ENCODE measurements at places on chromosomes 16 and 17.

- no peak for DNase-seq
Observed at GRCh38 chr17:17034026-17034425, 8.2 kb upstream of the MPRIP start.

DNA sequence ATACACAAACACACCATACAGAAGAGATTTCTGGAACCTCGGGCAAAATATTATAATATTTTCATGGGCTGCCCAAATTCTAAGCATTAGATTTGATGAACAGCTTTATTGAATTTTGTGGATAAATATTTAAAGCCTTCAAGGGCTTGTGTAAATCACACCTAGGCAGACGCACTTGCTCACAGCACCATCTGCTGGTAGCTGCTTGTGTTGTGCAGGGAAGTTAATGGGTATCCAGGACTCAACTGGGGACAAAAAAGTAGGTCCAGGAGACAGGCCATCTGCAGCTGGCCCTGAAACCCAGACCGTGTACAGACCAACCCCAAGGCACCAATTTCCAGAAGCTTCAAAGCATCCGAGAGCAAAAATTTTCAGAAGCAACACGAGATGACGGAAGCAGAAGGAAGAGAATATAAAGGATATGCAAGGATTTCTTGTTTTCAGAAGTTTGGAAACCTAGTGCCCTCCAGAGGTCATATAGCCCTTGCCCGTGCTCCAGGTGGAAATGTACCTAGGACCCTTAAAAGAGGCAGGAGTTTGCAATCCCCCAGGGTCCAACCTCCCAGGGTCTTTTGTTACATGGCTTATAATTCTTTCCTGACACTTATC is 140.0 kb downstream of the CHD9NB start:
- no peak for DNase-seq

DNA sequence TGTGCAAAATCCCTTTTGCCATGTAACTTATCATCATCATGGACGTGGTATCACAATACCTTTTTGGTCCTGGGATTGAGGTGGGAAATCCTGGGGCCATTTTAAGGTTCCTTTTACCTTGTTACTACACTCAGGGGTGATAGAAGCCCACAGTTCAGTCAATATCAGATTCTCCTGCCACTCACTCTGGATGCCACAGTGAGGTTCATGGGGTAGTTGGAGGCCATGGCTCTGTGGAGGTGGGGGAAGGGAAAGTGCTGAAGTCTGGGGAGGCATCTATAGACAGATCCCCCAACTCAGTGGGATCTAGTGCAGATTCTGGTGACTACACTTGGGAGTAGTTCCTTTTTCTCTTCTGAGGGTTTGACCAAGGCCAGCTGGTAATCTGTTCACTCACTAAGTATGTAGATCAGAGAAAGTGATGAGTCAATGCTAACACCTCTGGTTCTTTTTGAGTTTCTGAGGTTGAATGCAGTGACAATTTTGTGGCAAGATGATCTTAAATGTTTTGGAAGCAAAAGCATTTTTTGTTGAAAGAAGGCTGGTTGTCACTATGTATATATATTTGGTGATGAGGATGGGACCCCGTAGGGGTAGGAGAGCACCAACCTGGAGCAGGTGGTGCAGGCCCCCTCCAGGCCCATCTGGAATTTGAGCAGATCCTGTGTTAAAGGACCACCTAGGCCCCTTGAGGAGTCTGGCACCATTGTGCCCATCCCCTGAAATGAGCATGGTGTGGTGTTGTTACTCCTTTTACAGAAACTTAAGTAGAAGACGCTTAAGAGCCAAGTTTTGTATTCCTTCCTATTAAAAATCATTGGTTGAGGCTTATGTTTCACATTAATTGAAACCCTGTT is 18.8 kb upstream of the IRF8 start:
- DNase-seq = no peak

DNA sequence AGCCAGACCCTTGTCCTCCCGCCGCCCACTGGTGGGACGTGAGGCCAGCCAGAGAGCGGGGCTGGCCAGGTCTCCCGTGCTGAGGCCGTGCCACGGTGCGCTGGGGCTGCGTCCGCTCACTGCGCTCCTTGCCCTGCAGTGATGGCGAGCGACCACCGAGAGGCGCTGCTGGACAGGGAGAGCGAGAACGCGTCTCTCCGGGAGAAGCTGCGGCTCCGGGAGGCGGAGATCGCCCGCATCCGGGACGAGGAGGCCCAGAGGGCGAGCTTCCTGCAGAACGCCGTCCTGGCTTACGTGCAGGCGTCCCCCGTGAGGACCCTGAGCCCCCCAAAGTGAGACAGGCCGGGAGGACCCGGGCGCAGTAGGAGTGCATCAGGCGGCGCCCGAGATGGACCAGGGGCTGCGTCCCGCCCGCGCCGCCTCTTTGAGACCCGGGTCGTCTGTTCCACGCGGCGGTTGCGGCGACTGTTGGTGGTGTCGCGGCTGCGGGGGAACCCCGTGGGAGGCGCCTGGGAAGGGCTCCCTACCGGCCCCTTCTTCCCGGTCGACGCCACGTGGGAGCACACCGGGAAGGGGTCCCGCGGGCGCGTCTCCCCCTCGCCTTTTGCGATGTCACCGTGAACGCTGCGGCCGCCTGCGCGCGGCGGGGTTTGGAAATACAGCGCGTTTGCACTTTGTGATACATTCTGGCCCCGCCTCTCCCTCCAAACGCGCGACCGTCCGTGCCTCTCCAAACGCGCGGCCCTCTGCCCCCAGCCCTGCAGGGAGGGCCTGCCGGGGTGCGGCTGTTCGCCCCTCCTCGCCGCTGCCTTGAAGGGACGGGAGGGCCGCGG is 792 bp upstream of the RAC3 start:
- DNase-seq = peak; percentile 94

DNA sequence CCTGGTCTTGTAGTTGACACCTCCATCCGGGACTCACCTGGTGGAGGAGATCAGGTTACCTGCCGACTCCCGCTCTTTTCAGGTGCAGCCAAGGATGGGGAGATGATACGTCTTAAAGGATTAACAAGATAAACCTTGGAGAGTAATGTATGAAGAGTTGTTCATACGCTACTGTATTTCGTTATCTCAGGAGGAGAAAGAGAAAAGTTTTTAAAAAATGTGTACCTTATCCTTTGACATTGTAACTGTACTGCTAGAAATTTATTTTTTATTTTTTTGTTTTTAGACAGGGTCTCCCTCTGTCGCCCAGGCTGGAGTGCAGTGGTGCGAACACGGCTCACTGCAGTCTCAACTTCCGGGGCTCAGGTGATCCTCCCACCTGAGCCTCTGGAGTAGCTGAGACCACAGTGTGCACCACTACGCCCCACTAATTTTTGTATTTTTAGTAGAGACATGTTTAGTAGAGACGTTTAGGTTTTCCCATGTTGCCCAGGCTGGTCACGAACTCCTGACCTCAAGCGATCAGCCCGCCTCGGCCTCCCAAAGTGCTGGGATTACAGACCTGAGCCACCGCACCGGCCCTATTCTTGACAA is 764 bp upstream of the SMURF2 start:
- no peak for DNase-seq

DNA sequence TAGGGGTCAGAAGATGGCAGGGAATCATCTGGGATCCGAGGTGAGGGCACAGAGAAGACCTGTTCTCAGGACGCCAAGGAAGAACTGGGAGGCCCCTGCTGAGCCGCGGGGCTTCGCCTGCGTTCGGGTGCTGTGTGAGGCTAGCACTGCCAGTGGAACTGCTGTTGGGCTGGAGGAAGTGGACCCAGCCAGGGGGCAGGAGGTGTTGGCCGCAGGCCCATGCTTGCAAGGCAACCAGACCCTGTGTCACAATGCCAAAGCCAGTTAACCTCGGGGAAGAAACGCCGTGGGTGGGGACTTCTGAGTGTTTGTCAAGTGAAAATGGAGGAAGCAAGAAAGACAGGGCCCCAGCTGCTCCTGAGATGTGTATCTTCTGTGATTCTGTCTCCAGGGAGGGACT is 185.5 kb downstream of the LGALS9B start:
- DNase-seq = no peak

DNA sequence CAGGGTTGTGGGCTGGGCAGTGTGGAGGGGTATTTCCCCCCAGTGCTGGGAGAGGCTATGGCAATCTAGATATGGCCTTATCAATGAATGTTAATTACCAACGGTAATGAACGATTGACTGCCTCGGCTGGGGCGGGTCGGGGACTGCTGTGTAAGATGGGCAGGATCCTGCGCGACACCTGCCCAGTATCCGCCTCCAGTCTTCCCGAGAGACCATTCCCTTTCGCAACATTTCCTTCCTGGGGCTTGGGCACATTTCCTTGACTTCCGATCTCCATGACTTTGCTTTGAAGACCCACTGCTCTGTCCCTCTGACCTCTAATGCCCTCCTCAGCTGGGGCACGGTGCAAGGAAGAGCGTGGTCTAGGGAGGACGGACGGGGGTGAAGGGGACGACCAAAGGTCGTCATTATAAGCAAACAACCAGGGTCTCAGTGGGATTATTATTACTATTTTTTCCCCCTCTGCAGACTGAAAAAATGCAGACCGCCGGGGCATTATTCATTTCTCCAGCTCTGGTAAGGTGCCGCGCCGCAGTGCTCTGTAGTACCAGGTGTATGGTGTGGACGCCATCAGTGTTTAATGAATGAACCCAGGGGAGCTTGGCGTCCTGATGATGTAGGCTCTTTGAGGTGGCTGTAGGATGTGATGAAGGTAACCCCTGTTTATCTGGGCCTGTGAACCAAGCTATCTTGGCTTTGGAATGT is 506 bp downstream of the ATP5MC1 start:
- DNase-seq = no peak

DNA sequence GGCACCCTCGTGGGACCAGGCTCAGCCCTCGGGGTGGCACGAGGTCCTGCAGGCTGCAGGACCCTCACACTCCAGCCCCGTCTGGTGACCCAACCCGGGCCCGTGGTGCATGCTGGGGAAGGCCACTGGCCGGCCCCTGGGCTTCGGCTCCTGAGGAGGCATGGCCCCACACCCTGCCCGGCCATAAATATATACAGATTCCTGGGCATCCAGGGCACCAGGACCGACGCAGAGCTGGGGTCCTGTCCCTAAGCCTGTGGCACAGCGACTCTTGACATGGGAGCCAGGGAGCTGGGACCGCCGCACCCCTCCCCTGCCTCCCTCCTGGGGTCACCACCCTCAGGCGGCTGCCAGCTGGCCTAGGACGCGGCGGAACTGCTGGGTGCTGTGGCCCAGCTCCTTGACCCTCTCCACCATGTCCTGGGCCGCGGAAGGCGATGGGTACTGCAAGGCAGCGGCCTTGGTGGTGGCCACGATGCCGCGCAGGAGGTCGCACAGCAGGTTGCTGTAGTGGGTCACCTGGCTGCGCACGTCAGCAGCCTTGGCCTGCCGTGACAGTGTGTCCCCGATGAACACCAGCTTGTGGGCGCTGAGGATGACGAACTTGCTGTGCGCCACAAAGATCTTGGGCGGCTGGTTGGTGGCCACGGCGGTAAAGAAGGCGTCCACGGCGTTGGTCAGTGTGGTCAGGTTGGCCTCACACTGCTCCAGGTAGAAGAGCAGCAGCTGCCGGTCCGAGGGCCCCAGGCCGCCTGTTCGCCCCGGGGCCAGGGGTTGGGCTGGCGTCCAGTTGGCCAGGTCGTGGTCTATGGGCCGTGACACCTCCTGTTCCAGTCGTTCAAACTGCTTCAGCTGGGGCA is 10.6 kb downstream of the CTRB1 start:
- peak; percentile 64 for DNase-seq

DNA sequence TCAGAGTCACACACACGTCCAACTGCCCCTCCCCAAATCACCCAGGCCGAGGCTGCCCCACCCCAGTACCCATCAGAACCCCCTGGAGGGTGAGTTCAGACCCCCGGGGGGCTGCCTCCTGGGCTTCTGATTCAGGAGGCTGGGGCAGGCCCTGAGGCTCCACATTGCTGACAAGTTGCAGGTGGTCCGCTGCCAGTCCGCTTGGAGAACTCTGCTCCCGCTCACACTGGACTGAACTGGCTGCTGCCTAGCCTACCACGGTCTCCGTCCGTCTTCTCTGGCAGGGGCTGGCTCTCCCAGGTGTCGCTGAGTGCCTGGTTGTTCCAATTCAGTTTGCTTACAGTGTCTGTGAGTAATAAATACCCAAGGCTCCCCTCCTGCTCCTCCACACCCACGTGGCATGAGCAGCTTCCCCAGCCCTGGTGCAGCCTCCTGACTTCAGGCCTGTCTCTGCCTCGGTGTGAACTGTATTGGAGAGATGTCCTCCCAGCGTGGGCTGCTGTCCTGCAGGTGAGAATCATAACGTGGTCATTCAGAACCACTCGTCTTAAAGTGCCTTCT is 163.4 kb downstream of the LAT start:
- DNase-seq = peak; percentile 47

GRCh38 chr16:81928271-81928918 is 82.9 kb downstream of the SDR42E1 start:
- DNase-seq = peak; percentile 13

- no peak for DNase-seq
Observed at GRCh38 chr16:79049040-79049439, 551.5 kb downstream of the MAF start.

DNA sequence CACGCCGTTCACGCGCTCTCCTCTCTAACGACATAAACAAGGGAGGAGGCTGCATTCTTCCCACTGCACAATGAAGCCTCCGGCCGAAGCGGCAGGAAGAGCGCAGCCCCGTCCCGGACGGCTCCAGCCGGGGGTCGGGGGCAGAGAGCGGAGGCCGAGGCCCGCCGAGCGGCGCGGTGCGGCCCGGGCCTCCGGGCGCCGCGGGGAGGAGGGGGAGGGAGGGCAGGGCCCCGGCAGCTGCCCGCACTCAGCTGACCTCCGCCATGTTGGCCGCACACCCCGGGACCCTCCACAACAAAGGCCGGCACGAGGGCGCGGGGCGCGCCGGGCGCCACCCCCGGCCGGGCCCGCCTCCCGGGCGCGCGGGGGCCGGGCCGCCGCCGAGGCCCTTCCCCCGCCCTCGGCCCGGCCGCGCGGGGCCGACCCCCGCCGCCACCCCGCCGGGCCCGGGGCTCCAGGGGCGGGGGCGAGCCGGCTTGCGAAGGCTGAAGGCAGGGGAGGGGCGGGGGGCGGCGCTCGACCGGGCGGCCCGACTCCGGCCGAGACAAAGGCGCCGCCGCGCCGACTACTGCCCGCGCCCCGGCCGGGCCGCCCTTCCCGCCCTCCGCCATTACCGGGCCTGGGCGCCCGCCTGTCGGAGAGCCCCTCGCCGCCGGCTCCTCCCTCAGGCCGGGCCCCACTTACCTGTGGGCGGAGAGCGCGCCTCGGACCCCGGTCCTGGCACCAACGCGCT is 527 bp downstream of the SIAH1 start:
- no peak for DNase-seq

DNA sequence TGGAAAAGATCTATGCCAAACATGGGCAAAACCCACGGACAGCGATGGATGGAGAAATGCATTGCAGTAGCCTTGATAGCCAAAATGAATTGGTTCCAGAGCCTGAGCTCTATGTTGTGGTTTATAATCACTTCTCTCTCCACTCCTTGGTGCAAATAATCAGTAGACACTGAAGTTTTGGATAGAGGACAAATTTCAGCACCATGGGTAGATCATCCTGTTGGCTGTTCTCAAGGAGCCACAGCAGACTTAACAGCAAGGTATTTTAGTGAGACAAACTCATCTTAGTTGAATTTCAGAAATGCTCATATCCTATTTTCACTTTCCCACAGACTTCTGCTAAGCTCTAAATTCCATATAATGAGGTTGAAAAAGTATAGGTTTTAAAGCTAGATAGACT is 88.3 kb upstream of the CCL1 start:
- no peak for DNase-seq

- DNase-seq = no peak
Observed at GRCh38 chr17:79136596-79136995, 62.0 kb downstream of the ENGASE start.

All from suprapubic skin (tissue), 4 donors.